HCEC 1CT (cell line): ENCODE measurements at places on chromosomes 1 and 21.
A peak's percentile ranks its signal among the peaks of the same experiment; 100 is the strongest.

DNA sequence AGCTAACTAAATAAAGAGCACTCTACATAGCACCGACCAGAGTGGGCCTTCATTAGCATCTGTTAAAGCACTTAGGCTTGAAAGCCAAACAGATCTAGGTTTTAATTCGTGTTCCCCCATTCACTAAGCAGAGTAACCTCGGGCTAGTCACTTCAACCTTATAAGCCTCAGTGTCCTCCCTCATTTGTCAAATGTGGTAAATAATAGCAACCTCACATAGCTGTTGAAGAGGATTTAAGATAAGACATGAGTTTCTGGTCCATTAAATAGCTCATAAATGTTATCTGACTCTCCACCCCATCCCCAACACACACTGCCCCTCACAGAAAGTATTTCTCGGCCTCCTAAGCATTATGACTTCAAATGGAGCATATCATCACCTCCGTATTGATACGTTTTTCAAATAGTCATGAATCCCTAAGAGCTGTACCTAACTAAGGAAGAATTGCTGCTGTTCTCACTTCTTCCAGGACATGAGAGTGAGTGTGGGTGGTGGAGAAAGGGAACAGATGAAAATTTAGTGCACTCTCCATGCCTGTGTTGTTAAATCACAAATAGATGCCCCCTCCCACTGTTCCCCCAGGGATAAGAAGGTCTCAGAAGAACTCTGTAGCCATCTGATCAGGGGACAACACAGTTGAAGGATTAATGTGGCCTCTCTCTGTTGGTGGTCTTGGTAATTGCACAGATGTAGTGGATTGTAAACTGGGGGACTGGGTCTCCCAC lies 47.6 kb downstream of the PLPP3 start:
- DNase-seq: no peak

DNA sequence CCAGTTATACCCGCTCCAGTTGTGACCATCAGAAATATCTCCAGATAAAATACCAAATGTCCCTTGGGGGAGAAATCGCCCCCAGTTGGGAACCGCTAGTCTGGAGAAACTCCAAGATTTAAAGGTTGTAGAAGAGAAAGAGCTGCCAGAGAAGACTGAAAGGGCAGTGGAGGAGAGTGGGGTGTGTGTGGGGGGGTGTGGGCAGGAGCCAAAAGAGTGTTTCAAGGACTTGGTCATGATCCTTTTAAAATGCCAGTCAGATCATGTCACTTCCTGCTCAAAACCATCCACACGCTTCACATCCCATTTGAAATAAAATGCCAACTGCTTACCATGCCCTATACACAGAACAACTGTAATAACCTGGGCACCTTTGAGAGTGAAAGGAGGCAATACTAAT lies 3.4 kb upstream of the HEYL start:
- peak; percentile 21 for DNase-seq

DNA sequence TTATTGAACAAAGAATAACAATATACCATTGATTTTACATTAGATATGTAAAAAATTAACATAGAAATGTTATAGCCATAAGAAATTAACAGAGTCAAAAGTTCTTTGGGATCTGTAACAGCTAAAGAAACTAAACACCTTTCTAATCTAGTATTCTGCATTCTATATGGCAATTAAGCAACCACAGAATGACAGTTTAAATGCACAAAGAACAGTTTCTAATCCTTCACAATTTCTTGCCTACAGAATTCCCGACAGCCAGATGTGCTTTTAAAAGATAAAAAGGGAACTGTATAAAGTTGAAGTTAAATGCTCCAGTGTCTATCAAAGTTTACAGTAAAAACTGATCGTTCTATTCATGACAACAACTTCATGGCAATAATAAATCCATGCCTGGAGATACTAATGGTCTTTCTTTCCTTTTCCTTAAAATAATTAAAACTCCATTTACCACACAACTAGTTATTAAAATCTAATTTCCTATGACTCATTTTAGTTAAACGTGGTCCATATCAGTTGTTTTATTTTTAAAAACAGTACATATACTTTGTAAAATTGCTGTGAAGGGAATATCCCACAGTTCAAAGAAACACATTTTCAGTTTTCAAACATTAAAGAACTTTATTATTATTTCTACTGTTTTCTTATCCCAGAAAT lies 110.2 kb downstream of the EIF4G3 start:
- no peak for DNase-seq

- DNase-seq: peak; percentile 86
Observed at GRCh38 chr1:9671377-9672140, 20.0 kb downstream of the PIK3CD start.

- no peak for DNase-seq
Observed at GRCh38 chr1:220528679-220529501, 954 bp downstream of the MARK1 start.

DNA sequence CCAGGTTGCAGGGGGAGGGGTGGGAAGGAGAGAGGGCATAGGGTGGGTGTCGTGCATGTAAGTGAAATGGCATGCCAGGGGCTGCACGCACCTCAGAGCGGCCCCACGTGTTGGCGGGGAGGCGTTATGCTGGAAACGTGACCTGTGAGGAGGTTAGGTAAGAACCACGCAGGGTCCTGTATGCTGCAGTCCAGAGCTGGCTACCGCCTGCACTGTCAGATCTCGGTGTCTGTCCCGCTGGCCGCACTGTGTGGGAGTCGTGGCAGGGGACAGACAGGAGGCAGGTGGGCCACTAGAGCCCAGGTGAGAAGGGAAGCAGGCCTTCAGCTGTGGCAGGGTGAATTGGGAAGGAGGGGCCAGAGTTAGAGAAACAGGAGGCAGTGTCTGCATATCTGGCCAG lies 79.7 kb downstream of the GALNT2 start:
- DNase-seq: no peak

- DNase-seq: no peak
Observed at GRCh38 chr1:33849211-33849610, 14.7 kb upstream of the HMGB4 start.

DNA sequence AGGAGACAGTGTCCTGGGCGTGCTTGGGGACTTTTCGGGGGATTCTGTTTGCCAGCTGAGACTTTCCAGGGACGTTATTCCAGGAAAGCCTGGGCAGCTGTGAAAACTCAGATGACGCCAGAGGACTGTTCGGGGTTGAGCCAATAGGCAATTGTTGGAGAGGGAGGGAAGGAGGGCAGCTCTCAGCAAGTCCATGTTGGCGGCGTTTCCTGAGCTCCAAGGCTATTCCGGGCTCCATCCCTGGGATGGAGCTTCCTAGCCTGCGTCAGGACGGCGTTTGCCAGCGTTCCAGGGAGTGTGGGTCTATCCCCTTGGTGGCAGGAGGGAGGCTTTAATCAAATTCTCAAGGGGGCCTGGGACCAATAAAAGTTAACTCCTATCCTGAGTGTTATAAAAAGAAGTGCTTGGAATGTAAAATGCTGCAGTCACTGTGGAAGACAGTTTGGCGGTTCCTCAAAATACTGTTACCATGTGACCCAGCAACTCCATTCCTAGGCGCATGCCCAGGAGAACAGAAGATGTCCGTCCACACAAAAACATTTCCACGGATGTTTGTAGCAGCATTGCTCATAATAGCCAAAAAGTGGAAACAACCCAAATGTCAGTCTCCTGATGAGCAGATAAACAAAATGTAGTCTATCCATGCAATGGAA lies 15.2 kb downstream of the SLC27A3 start:
- DNase-seq: peak; percentile 83

GRCh38 chr1:8378178-8378577 lies 60.3 kb downstream of the SLC45A1 start:
- peak; percentile 33 for DNase-seq

DNA sequence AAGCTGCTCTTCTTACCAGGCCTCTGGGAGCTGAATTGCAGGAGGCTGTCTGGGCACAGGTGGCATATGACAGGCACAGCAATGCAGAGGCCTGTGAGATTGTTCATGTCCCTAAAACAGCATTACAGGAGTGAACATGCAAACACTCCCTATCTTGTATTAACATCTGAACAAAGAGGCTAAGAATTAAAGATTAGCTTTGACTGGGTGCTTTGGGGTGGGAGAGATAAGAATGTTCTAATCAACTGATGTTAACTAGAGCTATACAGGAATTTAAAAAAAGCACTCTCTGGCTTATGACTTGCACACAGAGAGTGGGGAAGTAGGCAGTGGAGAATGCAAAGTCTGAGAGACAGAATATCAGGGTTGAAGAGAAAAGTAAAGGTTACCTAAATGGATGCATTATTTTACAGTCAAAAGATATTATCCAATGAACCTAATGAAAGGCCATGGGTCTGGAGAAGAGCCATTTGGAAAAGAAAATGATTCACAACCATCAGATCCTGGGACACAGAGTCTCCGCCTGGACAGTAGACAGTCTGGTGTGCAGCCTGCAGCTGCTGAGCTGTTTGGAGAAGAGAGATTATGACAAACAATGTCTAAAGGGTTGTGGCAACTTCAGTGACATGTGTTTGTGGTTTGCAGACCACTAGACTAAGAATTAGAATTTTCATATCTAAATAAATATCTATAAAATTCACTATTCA lies 20.2 kb downstream of the DPT start:
- DNase-seq: peak; percentile 17

DNA sequence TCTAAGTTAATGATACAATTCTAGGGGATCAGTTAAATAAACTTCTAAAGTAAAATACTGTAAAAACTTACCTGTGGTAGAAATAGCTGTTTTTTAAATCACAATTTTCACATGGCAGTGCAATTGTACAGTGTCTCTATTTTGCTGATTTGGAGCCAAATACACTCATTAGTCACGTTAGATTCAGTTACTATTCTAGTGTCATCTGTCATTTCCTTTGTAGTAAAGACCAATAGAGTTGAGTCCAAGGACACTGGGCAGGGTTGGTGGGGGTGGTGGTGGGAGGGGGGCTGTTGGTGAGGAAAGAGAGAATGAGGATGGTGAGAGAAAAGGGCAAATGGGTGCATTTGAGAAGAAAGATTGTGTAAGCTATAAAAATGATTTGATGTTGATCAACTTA lies 33.6 kb downstream of the CD55 start:
- DNase-seq: peak; percentile 22

DNA sequence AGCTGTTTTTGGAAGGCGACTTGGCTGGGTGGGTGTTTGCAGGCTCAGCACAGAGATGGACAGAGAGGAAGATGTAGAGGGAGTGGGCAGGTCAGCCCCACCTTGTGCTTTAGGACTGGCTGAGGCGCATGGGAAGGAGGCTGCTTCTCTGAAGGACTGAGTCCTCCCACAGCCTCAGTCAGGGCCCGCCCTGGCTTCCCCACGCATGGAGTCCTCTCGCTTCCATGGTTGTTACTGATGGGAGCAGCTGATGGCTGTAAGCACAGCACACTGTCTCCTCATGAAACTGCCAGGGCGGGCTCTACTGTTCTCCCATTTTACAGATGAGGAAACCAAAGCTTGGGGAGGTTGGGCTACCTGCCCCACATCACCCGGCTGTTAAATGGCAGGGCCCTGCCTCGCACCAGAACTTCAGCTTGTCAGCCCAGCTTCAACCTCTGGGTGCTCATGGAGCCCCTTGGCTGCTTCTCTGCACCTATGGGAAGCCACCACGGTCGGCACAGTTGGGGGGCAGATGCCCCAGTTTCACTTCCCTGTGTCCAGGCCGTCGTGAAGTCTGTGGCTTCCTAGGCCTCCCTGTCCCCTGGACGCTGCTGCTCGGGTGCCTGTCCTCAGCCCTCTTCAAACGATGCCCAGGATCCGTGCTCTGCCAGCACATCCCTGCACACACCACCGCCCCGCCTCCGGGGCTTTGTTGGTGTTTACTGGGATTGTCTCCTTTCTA lies 2.4 kb downstream of the TMEM201 start:
- no peak for DNase-seq
